Stimulated activated CD8-positive, alpha-beta memory T cell treated with anti-CD3 and anti-CD28 coated beads, Interleukin-4, amount 100 ng/mL, for 48 hours (primary cell): ENCODE measurements at places on chromosomes 4 and X.

GRCh38 chr4:181890911-181891310, 352.3 kb upstream of the TENM3 start:
- no peak for DNase-seq

- no peak for DNase-seq
Measured at GRCh38 chr4:26126143-26126718, 194.6 kb upstream of the RBPJ start.

DNA sequence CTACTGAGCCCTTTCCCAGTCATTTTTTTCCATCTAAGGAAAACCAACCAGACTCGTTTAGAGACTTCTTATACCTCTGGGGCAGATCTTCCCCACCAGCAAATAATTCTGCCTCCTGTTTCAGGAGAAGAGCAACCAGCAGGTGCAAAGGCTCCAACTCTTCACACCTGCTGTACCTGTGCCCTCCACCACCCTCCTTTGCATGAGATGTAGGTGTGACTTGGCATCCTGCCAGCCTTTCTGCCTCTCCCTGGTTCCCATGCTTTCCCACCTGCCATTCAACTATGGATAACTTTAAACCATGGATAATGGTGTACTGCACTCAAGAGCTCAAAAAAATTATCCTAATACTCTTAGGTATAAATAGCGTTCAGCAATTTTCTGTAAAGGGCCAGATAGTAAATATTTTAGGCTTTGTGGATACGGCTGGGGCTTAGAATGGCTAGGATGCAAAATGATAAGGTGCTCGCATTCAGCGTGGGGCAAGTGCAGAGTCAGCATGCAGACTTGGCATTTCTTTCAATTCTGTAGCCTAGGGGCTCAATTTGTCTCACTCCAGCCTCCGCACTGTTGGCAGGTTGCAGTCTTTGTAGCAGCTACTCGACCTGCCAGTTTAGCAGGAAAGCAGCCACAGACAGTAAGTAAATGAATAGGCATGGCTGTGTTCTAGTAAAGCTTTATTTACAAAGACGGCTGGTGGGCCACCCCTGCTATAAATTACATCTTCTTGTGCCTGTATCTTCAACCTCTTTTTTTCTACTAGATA, 79.8 kb downstream of the HCCS start:
- DNase-seq, result no peak

DNA sequence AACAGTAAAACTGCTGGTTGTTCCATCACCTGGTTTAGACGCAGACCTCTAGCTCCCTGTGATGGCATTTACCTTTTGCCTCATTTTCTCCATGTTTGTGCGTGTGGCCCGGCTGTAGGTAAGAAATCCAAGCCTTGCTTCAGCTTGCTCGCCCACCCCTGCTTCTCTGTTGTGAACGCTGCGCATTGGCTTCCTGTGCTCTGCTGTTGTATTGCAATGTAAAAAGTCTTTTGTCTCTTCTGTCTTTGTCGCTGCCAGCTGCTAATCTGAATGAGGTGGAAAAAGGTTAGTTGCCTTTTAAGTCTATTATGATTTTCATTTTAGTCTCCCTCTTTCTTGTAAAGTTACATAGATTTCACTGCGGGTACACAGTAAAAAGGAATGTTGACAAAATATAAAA, 127.3 kb upstream of the PACRGL start:
- no peak for DNase-seq

DNA sequence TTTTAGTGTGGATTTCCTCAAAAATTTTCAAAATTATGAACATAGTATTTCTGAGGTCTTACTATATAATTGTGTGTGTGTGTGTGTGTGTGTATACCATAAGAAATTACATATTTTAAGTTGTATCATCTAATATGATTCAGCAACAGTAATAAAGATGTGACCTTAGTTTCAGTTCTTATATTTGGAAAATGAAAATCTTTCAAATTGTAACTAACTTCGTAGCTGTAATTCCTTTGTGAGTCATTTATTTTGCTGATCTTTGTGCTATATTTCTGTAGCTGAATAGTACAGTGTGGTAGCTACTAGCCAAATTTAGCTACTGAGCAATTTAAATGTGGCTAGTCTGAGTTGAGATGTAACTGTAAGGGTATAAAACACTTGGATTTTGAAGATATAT, 116.4 kb downstream of the RAP1GDS1 start:
- DNase-seq, result no peak

DNA sequence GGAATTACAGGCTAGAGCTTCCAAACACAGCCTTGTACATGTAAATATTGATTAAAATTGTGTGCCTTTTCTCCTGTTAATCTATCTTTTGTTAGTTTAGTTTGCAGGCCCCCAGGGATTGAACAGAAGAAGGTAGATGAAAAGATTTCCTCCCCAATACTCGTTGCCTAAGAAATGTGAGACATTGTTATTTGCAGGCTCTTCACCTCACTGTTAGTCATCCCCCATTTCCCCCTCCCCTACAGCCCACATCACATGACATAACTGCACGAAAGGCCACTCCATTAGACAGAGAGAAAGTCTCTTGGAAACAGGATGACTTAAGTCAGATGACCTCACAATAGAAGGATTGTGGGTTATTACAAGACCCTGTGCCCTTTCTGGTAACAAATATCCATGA, 13.3 kb upstream of the MID1 start:
- no peak for DNase-seq

DNA sequence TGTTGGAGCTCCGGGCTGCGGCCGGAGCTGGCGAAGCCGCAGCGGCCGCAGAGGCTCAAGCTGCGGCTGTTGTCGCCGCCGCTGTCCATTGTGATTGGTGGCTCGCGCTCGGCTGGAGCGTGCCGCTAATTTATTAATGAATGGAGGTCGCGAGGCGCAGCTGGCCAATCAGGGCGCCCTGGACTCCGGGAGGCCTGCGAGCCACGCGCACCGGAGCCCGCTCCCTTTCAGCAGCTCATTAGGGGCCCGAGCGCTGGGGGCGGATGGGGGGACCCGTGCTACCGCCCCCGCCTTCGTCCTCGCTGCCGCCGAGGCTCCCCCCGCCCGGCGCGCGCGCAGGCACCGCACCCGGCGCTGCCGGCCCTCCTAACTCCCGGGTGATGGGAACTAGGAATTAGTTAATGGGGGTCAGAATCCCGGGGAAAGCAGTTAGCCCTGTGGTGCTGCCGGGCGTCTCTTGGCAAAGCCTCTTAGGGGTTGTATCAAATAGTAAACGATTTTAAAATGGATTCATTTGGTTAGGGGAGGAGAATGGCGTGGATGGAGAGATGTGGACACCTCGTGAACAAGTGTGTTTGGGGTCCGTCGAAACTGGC, 589 bp upstream of the NEUROG2 start:
- DNase-seq, result no peak

DNA sequence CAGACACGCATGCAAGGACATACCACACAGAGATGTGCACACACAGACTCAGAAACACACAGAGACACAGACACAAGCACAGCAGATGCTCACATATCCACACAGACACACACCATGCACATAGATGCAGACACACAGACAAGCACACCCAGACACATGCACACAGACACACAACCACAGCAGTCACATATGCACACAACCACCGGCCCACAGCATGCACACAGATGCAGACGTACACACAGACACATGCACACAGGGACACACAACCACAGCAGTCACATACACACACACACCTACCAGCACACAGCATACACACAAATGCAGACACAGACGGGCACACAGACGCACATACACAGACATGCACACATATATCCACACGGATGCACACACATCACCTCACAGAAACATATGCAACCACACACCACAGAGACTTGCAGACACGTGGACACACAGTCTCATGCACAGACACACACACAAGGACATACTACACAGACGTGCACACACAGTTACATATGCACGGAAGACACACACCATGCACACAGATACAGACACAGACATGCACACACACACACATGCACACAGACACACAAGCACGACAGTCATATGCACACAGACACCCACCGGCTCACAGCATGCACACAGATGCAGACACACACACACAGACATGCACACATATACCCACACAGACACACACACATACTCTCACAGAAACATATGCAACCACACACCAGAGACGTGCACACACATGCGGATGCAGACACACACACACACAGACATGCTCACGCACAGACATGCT, 25.2 kb upstream of the SLC25A6 start:
- no peak for DNase-seq

GRCh38 chr4:152462047-152462446, 73.8 kb downstream of the FBXW7 start:
- no peak for DNase-seq

GRCh38 chr4:109996526-109996925, 83.8 kb downstream of the EGF start:
- DNase-seq, result no peak

- DNase-seq, result no peak
Measured at GRCh38 chr4:114694770-114695169, 96.2 kb downstream of the UGT8 start.

GRCh38 chr4:83231620-83232076, 53.0 kb downstream of the COQ2 start:
- DNase-seq, result no peak

GRCh38 chr4:39274503-39274902, 91.7 kb downstream of the RFC1 start:
- no peak for DNase-seq

GRCh38 chrX:136130931-136131833, 16.2 kb upstream of the FHL1 start:
- peak; percentile 25 for DNase-seq

DNA sequence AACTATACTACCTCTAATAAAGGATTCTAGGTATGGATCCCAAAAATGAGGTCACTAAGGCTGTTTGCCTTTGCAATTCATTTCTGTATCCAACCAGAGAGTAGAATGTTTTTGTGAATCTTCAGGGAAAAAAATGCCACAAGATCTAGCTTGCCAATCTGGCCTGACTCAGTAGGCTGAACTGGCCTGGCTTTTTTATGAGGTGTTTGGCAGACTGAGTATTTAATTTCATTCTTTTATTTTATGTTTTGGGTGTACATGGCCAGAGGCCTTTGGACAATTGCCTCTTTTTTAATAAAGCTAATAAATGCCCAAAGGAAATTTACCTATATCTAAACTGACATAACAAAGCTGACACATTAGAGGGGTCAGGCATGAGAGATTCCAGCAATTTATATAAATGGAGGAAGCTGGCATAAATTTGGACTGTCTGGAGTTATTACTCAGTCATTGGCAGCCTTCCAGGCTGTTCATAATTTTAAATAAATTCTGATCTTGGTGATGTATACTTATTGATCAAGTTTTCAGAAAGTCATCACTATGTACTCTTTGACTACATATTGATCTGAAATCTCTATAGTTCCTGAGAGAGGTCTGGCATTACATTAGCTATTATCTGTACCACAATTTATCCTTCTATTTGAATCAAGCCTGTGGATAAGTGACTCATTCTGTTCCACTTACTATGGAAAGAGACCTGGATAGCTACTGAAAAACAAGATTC, 376.4 kb upstream of the NOCT start:
- DNase-seq, result no peak

GRCh38 chr4:155094201-155094820, 114.1 kb upstream of the NPY2R start:
- no peak for DNase-seq

- DNase-seq, result peak; percentile 75
Measured at GRCh38 chr4:145829629-145830395, 108.8 kb downstream of the ZNF827 start.

GRCh38 chr4:2305766-2306501, 44.0 kb upstream of the MXD4 start:
- DNase-seq, result no peak

DNA sequence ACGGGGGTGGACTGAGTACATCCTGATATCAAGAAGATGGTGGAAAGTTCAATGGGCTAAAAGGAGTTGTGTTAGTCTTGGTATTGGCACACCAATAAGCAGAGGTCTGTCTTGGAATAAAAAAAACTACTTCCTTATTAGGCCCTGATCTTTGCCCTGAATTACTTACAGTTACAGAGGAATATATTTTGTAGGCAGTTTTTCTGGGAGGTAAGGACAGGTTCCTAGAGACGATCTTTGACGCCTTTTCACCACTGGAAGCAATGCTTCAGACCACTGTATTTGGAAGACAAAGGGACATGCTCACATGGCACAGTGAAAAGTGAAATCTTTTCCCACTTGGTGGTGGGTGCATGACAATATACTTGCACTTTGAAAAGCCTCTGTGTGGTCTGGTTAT, 618 bp upstream of the XK start:
- no peak for DNase-seq

DNA sequence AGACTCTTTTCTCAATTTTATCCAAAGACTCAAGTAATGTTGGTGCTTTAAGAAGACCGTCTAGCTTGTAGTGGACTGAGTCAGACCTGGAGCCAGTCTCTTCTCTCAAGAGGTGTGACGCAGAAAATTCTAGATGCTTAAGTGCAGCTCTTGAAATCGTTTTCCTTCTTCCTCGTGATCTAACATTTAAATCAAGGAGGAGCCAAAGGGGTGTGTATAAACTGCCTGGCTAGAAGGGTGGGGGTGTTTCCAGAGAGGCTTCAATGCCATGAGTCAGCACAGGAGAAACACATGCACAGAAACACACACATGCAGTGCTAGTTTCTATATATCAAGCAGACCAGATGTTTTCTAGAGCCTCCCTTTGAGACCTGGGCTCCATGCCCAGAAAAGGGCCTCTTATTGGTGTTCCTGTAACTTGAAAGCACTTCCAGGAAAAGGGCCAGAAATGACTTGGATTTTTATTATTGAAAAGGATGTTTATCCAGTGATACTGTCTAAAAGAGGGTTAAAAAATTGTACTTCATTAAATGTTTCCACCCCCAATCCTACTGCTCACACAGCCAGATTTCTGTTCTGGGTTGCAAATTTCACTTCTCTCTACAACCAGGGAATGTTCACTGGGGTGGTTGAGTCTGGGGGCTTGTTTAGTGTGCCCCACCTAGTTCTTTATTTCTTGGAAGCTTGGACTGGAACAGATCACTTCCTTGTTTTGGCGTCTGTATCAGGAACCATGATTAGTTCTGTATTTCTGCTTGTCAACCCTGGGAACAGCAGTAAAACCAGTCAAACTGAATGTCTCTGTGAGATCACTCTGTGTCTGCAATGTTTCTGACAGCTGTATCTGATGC, at the start of gene CLIC2:
Gene CLIC2 (minus strand): TSS at position 129 of the 851 bp plus-strand sequence. CDS start 187 bp downstream, outside the sequence.
- DNase-seq, result no peak

DNA sequence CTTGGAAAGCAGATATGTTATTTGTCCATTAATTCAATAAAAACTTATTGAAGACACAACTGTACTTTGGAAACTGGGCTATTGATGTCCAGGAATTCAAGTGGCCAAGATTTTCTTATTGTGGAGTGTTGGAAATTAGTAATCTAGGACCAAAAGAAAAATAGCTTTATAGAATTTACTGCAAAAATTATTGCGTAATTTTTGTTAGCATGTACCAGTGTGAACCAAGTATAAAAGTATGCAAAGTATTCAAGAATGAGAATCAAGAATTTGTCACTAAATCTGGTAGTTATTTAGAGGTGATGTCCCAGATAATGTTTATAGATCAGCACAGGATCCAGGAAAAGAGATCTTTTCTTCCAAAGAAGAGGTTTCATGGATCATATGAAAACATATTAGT, 468.9 kb upstream of the CTSO start:
- DNase-seq, result no peak

GRCh38 chrX:102085706-102086105, 39.8 kb upstream of the TCEAL2 start:
- no peak for DNase-seq

GRCh38 chrX:55026143-55026542, 4.6 kb downstream of the ALAS2 start:
- DNase-seq, result no peak
